ENCODE measurements at places on chromosomes 3 and 15. TPM values are rescaled to one million over a fixed set of nuclear protein-coding genes. Genes with fewer than 3 reads are reported as not detected.
A peak's percentile ranks its signal among the peaks of the same experiment; 100 is the strongest.

GRCh38 chr3:87949879-87950208, 109.0 kb downstream of the CGGBP1 start:
- no peak overlapping the region for H3K27ac ChIP-seq
- H3K36me3 ChIP-seq = no peaks in the 10 kb centered on the region
- no peaks in the 10 kb centered on the region for H3K4me1 ChIP-seq
- H3K4me3 ChIP-seq = no peak overlapping the region
- H3K27me3 ChIP-seq = no peaks in the 10 kb centered on the region

GRCh38 chr3:53665608-53666425, 171.4 kb downstream of the CACNA1D start:
- no peak overlapping the region for H3K4me3 ChIP-seq
- no peak overlapping the region for H3K27ac ChIP-seq
- H3K4me1 ChIP-seq = no peaks in the 10 kb centered on the region
- no peaks in the 10 kb centered on the region for H3K36me3 ChIP-seq

DNA sequence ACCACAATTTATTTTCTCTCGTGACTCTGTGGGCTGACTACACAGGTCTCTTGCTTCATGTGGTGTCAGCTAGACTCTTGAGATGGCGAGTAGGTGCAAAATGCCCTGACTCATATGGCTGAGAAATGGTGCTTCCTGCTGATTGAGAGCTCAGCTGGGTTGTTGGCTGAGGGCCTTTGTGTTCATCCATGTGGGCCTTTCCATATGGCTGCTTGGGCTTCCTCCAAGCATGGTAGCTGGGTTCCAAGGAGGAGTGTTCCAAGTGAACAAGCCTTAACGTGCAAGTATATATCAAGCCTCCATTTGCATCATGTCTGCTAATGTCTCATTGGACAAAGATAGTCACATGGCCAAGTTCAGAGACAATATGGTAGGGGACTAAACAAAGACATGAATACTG, 164.0 kb downstream of the PDCD6IP start:
- H3K4me1 ChIP-seq = no peaks in the 10 kb centered on the region
- DNase-seq = no peak
- H3K27ac ChIP-seq = no peak overlapping the region
- H3K27me3 ChIP-seq = no peaks in the 10 kb centered on the region
- no peaks in the 10 kb centered on the region for H3K36me3 ChIP-seq

DNA sequence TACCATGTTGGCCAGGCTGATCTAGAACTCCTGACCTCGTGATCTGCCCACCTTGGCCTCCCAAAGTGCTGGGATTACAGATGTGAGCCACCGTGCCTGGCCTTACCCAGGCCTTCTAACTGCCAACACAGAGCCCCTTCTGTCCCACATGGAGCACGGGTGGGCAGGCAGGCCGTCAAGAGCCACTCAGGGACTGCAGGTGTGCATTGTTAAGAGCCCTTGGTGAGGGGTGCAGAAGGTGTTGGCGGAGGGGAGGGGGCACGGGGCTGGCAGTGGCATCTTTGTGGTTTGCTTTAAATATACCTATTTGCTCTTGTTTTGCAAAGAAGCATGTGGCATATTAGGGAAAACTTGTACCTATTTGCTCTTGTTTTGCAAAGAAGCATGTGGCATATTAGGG, 37.3 kb downstream of the SMAD6 start:
- no peak overlapping the region for H3K4me3 ChIP-seq
- no peak overlapping the region for H3K27ac ChIP-seq
- H3K36me3 ChIP-seq = no peaks in the 10 kb centered on the region
- H3K27me3 ChIP-seq = no peaks in the 10 kb centered on the region
- peaks cover 8% of the 10 kb centered on the region for H3K4me1 ChIP-seq

DNA sequence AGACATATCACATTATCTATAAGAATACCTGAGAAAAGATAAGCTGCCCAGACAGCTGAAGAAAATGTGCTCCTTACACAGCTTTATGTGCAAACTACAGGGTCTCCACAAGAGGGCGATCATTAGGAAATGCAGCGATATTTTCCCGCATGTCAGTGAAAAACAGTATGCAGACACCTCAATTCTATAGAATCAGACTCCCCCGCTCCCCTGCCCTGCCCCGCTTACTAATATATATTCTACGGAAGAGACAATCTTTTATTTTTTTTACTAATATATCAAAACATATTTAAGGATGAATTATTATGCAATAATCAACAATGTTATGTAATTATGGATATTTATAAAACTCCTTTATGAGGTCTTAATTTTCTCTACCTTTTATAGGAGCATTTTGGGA, 681.3 kb downstream of the ROBO1 start:
- H3K4me3 ChIP-seq = no peak overlapping the region
- no peaks in the 10 kb centered on the region for H3K27me3 ChIP-seq
- no peaks in the 10 kb centered on the region for H3K4me1 ChIP-seq
- no peaks in the 10 kb centered on the region for H3K36me3 ChIP-seq
- DNase-seq = peak; percentile 9

Gene CTXN2
- not detected for total RNA-seq

DNA sequence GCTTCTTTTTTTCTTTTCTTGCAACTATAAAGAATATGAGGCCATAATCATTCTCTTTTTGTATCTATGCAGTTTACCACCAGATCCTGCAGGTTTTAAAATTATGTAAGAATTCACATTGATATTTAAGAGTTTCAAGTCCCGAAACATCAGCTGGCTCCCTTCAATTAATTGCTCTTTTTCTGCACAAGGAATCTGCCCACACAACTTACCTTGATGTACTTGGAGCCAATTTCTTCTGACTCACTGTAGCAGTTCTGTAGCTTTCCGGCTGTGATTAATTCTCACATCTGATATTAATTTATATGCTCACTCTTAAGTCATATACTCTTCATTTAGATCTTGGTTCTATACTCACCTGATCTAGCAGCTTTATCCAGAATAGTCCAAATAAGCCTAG, 781.8 kb downstream of the CADM2 start:
- H3K4me1 ChIP-seq = no peaks in the 10 kb centered on the region
- H3K4me3 ChIP-seq = no peak overlapping the region
- H3K27ac ChIP-seq = no peak overlapping the region
- H3K27me3 ChIP-seq = no peaks in the 10 kb centered on the region
- no peaks in the 10 kb centered on the region for H3K36me3 ChIP-seq
- no peak for DNase-seq

DNA sequence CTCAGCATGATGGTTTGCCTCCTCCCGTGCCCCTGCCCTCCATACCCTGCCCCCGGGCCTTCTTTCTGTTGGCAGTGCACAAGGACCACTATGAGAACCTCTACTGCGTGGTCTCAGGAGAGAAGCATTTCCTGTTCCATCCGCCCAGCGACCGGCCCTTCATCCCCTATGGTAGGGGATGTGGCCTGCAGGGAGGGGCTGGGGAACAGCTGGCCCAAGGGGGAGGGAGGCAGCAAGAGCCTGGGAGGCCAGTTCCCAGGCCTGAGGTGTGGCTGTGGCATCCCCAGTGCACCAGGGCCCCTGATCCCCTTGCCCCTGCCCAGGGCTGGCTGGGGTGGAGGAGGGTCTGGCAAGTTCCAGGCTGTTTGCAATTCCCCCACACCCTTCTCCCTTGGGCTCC, 2.6 kb upstream of the PLA2G4B start:
- no peak overlapping the region for H3K27ac ChIP-seq
- no peak overlapping the region for H3K4me3 ChIP-seq
- H3K4me1 ChIP-seq = peaks cover 23% of the 10 kb centered on the region
- H3K27me3 ChIP-seq = no peaks in the 10 kb centered on the region

DNA sequence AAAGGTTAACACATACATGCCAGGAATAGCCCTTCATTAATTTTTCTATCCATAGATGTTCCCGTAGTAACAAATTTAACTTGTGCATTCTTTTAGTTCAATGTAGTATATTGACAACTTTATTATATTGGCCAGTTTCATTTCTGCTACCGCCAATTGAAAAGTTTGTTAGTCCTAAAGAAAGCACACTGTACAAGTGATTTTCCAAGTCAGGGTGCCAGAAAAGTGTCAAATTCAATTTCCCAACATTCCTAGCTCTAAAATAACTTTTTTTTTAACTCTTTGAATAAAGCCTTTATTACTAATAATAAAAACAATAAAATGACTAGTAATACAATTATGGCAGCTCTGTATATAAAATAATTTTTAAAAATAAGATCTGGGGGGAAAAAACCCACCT, 68.9 kb downstream of the IMPG2 start:
- H3K27ac ChIP-seq = no peak overlapping the region
- DNase-seq = no peak
- H3K27me3 ChIP-seq = no peaks in the 10 kb centered on the region
- no peaks in the 10 kb centered on the region for H3K36me3 ChIP-seq

DNA sequence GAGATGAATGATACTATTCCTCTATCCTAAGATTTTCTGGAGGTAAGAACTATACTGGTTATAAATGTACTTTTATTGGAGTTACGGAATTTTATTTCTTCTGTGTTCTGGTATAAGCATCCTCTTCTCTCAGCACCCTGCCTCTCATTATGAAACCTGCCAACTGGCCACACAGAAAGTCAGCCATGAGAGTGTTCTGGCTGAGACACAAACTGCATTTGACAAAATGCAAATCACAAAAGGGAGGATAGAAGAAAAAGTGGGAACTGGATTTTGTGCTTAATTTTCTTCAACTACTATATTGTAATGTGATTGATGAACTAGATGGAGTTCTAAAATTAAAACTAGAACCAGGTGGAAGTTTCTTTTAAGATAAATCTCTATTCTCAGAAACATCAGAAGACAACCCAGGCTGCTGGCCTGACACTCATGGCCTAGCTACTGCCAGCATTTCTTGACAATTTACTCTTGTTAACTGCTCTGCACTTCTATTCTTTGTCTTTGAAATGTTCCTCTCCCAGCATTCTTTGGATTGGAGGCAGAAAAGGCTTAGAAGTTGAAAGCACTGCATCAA, 143.1 kb downstream of the WDR76 start:
- no peak for DNase-seq
- no peak overlapping the region for H3K27ac ChIP-seq
- H3K27me3 ChIP-seq = no peaks in the 10 kb centered on the region

- no peak overlapping the region for H3K4me3 ChIP-seq
- no peaks in the 10 kb centered on the region for H3K27me3 ChIP-seq
- H3K27ac ChIP-seq = no peak overlapping the region
Observed at GRCh38 chr3:30520699-30521098, 85.7 kb upstream of the TGFBR2 start.

GRCh38 chr3:89740080-89740880, 632.9 kb downstream of the EPHA3 start:
- H3K4me1 ChIP-seq = no peaks in the 10 kb centered on the region
- no peak for DNase-seq
- no peak overlapping the region for H3K4me3 ChIP-seq

DNA sequence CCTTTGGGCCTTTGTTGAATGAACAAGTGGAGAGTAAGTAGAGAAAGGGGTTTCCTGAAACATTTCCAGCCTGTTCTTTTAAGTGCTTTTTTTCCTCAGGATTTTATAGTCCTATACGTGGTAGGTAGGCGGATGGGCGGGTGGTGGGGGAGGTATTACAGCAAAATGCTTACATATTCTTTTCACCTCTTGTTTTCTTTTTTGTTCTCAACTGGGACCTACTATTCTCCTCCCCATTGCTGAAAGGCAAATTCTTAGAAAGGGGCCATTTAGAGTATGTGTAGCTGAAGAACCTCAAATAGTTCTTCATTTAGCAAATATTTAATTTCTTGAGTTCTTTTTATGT, 135.8 kb downstream of the FNDC3B start:
- no peak for DNase-seq
- H3K4me3 ChIP-seq = no peak overlapping the region
- H3K4me1 ChIP-seq = peaks cover 47% of the 10 kb centered on the region

Gene CSPG4
- 23.2 TPM for total RNA-seq

Gene ZBTB47
- 87.2 TPM for total RNA-seq

Gene ADIPOQ
- total RNA-seq = 3.7 TPM

GRCh38 chr3:134833453-134834163, 38.5 kb downstream of the EPHB1 start:
- no peak for DNase-seq
- H3K36me3 ChIP-seq = no peaks in the 10 kb centered on the region
- H3K4me3 ChIP-seq = no peak overlapping the region
- no peaks in the 10 kb centered on the region for H3K4me1 ChIP-seq
- H3K27ac ChIP-seq = no peak overlapping the region
- no peaks in the 10 kb centered on the region for H3K27me3 ChIP-seq

DNA sequence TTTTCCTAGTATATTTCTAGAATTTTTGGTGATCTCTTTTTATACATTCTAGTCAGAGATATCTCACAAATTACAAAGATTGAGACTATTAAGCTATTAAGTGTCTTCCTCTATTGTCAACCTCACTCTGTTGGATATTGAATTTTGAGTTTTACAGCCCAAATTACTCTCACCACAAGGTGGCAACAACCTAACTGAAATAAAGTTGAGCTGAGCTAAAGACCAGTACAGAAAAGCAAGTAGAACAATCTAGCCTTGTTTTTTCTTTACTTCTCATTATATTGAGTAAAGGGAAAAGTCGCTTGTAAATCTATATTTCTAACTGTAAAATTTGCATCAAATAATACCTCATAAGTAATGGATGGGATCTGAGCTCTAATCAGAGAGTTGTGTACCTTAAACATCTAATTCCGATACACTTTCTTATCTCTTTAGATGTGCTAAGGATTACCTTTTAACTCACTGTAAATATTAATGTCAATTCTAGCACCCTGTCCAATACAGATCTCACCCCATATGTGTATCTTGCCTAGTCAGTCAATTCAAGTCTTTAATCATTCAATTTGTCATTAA, 13.6 kb upstream of the COMMD2 start:
- DNase-seq = no peak
- H3K36me3 ChIP-seq = no peaks in the 10 kb centered on the region
- no peak overlapping the region for H3K27ac ChIP-seq
- peaks cover 12% of the 10 kb centered on the region for H3K27me3 ChIP-seq
- H3K4me3 ChIP-seq = no peak overlapping the region

Gene MAP1A
- total RNA-seq = 7.1 TPM

Gene SHC4
- not detected for total RNA-seq

GRCh38 chr3:32424581-32425250, 33.1 kb downstream of the CMTM7 start:
- no peaks in the 10 kb centered on the region for H3K36me3 ChIP-seq
- no peak overlapping the region for H3K4me3 ChIP-seq
- H3K4me1 ChIP-seq = peaks cover 30% of the 10 kb centered on the region
- H3K27me3 ChIP-seq = no peaks in the 10 kb centered on the region
- no peak for DNase-seq
- H3K27ac ChIP-seq = no peak overlapping the region
